ENCODE measurements at places on chromosomes 2 and 18.
A peak's percentile ranks its signal among the peaks of the same experiment; 100 is the strongest.

DNA sequence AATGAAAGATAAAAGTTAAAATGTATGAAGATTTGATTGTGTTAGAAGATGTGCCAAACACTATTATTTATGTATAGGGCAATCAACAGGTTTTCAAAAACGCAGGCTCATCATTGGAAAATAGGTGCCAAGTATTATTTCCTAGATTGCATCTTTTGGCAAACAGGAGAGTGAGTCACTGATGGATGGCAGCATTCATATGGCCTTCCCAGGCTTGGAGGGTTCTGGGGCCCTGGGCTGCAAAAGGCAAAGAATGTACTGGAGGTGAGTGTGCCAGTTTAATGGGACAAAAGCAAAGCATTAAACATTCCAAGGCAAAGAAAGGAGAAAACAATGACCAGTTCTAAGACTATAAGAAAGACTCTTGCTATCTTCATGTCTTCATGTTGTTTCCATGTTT, 379.4 kb downstream of the RIT2 start:
- no peak for DNase-seq

DNA sequence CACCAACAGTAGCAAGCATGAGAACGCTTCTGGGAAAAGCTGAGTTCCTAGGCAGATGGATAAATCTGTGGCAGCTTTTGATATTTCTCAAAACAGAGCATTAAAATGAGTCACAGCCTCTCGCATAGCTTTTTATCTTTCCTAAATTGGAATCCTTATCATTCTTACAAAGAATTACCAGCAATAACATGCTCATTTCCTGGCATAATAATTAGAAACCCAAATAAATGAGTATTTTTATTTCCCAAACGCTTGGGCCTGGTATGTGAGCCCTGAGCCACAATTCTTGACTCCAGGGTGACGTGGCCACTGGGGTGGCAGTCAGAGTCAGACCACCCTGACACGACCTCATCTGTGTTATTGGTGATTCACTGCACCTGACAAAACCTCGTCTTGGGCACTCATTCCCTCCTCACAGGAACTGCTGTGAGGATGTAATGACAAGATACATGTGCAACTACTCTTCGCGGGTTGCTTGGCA, 210.7 kb downstream of the ARL4C start:
- DNase-seq = no peak

DNA sequence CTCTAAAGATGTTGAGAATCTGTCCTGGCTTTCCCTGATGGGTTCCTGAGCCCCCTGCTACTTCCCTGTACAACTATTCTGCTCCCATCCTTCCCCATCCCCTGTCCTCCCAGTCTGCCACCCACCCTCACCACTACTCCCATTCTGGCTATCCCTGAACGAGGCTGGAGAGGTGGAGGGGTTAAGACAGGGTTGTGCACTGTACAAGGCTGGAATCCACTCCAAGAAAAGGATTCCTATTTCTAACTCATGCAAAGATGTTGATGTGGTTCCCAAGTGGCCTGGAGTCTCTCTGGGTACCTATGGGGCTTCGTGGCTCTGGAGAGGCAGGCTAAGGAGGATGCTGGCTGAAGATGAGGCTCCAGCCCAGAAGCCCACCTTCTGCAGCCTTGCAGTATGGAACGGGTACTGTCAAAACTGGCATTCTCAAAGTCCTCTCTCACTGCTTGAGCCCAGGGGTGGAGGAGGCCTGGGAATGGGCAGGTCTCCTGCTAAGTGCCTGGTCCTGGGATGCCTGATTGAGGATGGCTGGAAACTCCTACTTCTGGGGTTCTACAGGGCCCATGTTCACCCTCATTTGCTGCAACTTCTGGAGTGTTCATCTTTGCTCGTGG, 1.3 kb upstream of the FEV start:
- DNase-seq = no peak

DNA sequence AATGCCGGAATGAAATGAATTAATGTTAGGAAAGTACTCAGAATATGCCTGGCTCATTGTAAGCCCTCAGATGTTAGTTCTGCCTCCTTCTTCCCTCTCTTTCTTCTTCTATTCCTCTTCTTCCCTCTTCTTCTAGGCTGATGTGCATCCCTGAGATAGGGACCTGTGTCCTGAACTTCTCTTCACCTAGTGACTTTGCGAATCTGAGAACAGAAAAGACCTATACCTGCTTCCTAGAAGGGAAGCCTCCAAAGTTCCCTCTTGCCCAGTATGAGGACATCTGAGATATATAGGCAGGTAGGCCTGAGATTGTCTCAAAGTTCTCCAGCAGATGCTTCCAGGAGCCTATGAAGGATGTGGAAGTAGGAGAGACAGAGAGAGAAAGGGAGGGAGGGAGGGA, 8.1 kb upstream of the CYP27A1 start:
- DNase-seq = no peak

- DNase-seq = no peak
Measured at GRCh38 chr2:46570396-46570795, 91.0 kb downstream of the TMEM247 start.

DNA sequence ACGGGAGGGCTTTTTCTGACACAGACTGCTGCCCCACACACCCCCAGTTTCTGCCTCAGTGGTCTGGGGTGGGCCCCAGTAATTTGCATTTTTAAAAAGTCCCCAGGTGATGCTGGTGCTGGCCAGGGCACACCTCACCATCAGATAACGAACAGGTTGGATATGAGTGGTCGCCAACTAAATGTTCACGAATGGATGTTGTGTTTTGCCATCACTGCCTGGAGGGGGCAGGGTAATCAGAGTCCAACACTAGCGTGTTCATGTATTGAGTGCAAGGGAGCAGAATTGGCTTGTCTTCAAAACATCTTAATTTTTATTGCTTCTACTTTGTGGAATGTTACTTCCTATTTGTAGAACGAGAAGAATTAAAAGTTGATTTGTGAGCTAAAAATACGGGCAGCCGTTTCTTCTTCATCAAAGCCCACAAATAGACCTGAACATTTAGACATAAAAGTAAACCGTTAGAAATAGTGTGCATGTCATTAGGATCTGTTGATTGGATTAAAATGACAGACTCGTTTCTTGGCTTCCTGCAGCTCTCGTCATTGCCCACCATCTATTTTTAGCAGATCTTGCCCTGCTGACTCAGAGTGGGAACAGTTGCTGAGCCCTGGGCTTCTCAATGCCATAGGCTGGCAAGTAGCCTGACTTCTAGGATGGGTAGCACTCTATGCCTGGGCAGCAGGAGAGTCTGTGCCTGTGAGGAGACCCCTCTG, 45.2 kb downstream of the NCK2 start:
- peak; percentile 38 for DNase-seq

DNA sequence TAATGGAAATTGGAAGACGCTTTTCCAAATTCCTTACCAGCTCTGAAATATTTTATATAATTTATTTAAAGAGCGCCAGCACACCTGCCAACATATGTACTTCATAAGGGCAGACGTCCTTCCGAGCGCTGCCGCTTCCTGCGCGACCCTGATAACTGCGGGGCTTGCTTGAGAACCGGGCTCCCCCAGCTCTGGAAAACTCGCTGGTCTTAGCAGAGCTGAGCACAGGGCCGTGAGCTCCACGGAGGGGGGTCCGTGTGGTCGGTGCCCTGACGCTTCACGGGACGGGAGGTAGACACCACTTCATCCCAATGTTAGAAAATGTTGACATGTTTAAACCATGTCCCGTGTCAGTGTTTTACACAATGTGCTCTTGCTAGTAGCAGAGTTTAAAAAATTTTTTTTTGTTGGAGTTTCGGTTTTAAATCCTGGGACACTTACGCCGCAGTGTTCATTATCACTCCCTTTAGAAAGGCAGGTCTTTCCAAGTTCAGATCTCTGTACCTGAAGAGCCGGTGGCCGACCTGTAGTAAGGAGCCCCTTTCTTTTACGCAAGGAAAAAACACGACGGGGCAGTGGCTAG, 1.6 kb downstream of the NFATC1 start:
- no peak for DNase-seq

GRCh38 chr2:10457846-10458598, 9.9 kb upstream of the ODC1 start:
- no peak for DNase-seq

GRCh38 chr2:37599688-37600525, 71.5 kb downstream of the CDC42EP3 start:
- peak; percentile 39 for DNase-seq

DNA sequence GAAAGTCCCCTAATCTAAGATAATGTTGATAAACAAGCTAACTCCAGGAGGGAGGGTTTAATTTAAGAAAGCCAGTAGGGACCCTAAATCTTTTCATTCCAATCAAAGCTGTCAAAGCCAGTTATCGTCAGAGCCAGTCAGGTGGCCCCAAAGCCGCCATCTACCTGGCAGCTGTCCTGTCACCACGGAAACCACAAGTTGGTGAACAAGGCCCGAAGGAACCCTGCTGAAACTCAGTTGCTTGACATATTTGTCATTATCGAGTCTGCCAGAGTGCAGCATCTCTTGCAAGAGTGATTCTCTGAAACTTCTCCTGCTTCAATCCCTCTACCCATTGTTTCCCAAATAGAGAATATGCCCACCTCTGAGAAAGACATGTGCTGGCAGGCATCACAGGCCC, 30.8 kb upstream of the POLE4 start:
- DNase-seq = no peak

DNA sequence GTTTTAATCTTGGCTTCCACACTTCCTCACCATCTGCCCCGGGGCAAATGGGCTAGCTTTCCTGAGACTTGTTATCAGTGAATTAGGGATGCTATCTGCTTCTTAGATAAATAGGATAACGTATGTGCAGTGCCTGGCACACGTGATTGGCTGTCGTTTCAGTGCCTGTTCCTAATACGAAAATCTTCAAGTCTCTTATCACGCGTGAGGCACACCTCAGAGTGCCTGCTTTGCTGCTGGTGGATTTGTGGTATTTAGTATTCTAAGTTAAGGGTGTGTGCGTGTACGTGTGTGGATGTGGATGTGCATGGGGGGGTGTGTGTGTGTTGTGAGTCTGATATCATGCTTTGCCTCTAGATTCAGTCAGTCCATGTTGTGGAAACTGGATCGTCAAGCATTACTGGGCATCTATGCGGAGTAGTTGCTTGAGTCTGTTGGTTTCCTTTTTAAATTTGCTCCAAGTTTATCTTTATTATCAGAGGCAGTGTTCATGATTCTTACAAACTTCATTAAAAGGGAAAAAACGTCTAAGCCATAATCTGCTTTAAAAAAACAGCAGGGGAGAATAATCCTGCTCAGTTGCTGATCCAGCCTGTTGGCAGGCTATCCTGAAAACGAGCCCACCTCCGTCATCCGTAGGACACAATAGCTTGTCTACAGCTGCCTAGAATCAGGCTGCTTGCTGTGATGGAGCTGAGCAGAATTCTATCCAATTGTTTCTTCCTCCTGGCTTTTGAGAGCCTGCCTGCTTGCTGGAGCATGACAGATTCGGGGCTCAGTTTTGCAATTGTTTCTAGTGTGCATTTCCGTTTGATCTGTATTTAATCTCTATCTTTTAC, 6.6 kb downstream of the SH3RF3 start:
- no peak for DNase-seq

DNA sequence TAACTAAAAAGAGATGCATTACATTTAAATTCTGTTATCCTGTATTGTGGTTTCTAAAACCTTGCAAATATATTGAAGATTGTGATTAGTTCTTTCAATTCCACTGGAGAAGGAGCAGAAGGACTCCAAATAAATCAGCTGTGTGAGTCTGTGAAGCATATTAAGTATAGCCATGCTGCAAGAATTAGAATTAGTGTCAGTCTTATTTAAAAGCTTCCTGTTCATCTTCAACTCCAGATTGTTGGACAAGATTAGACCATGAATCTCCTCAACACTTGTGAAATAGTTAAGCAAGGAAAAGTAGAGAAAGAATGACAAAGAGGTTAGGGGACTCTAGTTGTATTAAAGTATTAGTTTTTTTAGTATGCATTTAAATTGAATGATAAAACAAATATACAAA, 92.5 kb upstream of the LRP1B start:
- DNase-seq = no peak

DNA sequence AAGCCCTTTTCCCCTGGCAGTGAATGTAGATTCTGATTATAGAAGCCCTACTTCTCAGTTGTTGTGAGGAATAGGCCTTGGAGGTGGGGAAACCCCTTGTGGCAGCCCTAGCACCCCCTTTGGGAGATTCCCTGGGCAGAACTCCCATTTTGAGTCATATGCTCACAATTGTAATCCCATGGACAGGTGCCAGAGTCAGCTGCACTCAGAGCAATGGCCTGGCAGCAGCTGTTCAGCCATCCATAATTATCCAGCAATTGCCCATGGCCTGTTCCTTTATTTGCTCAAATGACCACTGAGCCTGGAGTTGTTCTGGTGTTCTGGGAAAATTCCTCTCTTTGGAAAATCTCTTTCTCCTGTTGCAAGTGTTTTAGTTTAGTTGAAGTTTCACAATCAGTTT, 71.7 kb downstream of the PTRHD1 start:
- DNase-seq = no peak

- no peak for DNase-seq
Measured at GRCh38 chr2:149652526-149652925, 65.0 kb upstream of the MMADHC start.

DNA sequence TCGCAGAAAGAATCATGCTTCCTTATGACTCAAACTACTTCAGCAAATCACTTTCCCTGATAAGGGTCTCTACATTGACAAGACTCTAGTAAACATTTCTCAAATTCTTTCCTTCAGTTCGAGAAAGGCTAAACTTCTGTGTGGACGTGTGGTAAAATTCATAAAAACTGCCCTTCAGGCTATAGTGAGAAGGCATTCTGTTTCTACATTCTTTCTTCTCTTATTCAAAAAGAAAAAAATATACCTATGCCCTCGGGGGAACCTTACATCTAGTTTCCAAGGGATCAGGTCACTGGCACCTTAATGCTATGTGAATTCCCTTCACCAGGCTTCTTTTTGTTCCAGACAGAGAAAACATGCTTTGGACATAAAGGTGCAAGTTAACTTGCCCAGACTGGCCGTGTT, 4.9 kb downstream of the VIT start:
- no peak for DNase-seq

DNA sequence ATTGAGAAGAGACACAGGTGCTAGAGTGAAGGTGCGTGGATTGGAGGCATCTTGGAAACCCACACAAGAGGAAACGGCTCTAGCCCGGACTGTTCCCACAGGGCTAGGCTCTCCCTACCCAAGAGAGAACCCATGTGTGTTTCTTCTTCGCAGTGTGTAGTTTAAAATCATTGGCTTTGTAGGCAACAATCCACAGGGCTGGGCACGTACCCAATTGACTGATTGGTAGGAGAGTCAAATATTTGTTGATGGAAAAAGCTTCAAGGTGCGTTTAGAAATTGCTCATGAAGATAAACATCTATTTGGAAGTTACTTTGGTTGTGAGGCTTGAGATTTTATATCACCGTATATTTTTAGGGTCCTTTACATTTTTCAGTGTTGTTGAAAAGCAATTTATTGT, 13.2 kb upstream of the YWHAQ start:
- DNase-seq = no peak

GRCh38 chr18:55452123-55452611, 135.8 kb downstream of the TCF4 start:
- no peak for DNase-seq

GRCh38 chr2:74507926-74508520, 528 bp upstream of the PCGF1 start:
- DNase-seq = no peak

Measured in stimulated activated CD4-positive, alpha-beta T cell treated with anti-CD3 and anti-CD28 coated beads, TNF-alpha, amount 100 ng/mL, for 4 hours (primary cell).